ENCODE measurements at places on chromosomes 5 and 9. TPM values are rescaled to one million over a fixed set of nuclear protein-coding genes. Genes with fewer than 3 reads are reported as not detected.

The CCDC180 gene
- total RNA-seq, result 10.0 TPM

The ROR2 gene
- 28.2 TPM for total RNA-seq

The SNX30 gene
- total RNA-seq, result 20.7 TPM

GRCh38 chr5:89536020-89536419, 653.0 kb upstream of the MEF2C start:
- DNase-seq, result no peak

DNA sequence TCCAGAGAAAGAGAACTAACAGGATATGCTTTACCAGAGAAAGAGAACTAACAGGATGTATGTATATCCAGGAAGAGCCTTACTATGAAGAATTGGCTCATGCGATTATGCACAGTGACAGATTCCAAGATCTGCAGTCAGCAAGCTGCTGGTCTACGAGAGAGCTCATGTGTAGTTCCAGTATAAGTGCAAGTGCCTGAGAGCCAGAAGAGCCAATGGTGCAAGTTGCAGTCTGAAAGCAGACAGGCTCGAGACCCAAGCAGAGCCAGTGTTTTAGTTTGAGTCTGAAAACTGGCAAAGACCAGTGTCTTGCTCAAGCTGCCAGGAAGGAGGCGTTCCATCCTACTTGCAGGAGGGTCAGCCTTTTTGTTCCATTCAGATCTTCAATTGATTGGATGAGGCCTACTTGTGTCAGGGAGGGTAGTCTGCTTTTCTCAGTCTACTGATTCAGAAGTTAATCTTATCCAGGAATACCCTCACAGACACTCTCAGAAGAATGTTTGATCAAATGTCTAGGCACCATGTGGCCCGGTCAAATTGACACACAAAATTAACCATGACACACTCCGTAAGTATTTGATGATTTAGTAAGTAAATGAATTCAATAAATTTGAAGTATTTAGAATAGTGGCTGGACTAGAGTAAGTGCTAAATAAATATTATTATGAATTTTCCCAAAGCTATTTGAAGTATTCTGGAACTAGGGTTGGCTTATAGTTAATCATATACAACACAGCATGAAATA, 372.1 kb upstream of the SGCD start:
- DNase-seq, result no peak

The RAI14 gene
- 83.9 TPM for total RNA-seq

DNA sequence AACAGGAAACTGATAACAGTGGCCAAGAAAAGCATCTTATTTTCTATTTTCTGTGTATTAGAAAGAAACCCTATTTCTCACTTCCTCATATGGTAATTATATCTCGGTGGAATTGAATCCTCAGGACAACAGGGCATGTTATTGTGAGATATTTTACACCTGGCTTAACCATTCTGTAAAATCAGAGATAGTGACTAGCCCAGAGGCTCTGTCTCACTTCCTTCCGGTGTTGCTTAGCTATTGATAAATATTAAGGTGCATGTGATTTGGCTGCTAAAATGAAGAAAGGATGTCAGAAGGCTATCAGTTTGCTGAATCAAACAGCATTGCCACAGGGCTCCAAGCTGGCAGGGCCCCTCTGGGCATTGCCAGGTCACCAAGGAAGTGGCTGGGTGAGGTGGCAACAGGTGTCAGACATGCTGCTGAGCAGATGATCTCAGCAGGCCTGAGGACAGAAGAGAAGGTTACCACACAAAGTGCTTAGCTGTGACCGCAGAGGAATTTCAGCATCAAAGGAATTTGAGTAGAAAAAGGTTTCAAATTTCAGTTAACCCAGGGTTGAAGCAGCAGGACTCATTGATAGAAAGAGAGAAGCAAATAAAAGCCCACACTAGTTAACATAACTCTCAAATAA, 330.7 kb downstream of the PDE4D start:
- no peak for DNase-seq

The FAM13B gene
- 107 TPM for total RNA-seq

- DNase-seq, result no peak
Observed at GRCh38 chr5:149299451-149300054, 27.9 kb downstream of the AFAP1L1 start.

DNA sequence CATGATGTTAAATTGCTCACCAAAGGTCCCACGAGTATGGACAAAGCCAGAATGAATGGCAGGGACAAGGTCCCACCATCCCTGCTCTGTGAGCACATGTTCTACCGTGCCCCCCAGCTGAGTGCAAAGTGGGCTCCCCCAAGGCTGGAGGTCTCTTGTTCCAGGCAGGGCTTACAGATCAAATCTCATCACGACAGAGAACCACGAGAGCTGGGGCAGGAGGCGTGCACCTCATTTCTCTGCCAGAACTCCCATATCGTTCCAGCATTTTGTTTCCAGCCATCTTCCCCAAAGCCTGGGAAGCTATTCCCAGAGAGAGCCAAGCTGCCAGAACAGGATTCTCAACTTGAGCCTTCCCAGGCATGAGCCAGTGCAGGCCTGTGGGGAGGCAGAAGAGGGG, 108.5 kb downstream of the ZNF354C start:
- no peak for DNase-seq

GRCh38 chr5:92627186-92627585, 953.8 kb downstream of the NR2F1-AS1 start:
- no peak for DNase-seq

GRCh38 chr5:181063514-181063913, 23.4 kb downstream of the BTNL9 start:
- no peak for DNase-seq

DNA sequence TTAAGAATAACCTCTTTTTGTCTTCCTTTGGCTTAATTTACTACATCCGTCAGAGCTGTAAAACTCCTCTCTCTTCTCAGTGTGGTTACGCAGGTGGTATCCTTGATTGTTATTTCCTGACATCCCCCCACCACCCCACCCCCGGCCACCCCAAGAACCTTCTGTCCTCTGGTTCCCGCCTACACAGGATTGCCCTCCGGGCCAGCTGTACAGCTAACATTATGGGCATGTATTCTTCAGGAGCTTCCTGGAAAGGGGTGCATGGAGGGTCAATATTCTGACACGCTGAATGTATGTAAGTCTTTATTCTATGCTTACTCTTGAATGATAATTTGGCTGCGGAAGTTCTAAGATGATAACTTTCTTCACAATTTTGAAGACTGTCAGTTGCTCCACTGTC, 13.0 kb upstream of the ANP32B start:
- DNase-seq, result no peak

GRCh38 chr9:86389628-86390027, 35.4 kb upstream of the TUT7 start:
- no peak for DNase-seq

- no peak for DNase-seq
Observed at GRCh38 chr5:31900296-31900865, 261.4 kb downstream of the PDZD2 start.

GRCh38 chr5:167850911-167851310, 440.5 kb upstream of the WWC1 start:
- no peak for DNase-seq

The ZNF300 gene
- 21.3 TPM for total RNA-seq
